ENCODE measurements at places on chromosomes 4 and X.

DNA sequence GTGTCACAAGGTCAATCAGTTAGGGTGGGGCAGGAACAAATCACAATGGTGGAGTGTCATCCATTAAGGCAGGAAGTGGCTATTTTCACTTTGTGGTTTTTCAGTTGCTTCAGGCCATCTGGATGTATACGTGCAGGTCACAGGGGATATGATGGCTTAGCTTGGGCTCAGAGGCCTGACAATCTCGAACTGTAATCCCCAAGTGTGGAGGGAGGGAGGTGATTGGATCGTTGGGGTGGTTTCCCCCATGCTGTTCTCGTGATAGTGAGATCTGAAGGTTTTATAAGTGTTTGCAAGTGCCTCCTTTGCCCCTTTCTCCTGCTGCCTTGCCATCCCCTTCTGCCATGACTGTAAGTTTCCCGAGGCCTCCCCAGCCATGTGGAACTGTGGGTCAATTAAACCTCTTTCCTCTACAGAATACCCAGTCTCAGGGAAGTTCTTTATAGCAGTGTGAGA is 36.7 kb upstream of the STS start:
- DNase-seq, result no peak

DNA sequence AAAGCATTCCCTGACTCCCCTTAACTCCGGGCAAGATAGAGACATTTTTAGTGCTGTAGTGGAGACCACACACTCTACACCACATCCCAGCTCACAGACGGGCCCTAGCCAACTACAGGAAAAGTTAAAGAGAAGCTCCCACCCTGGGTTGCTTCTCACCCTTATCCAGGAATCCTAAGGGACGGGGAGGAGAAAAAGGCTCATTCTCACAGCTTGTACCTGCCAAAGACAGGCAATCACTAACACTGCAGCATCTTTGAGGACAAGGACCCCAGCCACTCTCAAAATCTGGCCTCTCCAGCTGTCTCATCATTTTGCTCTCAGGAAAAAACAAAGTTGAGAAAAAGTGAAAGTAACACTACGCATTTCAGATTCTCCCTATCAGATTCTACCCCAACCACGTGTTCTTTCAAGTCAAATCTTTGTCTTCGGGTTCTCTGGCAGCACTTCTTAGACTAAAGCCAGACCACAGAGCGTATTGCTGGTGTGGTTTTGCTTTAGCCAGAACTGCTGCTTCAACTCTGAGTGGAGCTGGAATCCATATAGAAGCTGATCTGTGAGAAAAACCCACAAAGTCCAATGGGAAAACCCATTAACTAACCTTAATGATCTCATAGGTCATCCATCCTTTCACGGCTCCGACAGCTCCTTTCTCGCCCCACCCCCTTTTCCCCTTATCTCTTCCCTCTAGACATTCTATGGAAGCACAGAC is 605.9 kb upstream of the DIPK2B start:
- DNase-seq, result peak; percentile 20

- DNase-seq, result no peak
These were observed 31.6 kb downstream of the UGDH start for GRCh38 chr4:39495446-39496213.

GRCh38 chrX:30713061-30713525 is 59.9 kb downstream of the GK start:
- peak; percentile 14 for DNase-seq

DNA sequence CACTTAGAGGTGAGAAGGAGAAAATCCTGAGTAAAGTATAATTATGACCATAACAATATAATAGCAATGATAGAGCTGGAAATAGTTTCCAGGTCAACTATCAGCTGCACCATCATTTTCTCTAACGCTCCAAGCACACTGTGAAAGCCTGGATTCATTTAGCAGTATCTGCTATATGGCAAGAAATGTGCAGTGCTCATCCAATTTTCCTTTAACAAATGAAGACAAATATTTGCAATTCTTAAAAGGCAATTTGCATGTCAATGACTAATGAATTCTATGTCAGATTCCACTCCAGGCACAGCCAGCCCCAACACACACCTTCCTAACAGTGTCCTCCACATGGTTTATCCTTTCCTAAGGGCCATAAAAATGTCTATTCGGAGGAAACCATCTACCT is 12.7 kb downstream of the PRSS12 start:
- no peak for DNase-seq

DNA sequence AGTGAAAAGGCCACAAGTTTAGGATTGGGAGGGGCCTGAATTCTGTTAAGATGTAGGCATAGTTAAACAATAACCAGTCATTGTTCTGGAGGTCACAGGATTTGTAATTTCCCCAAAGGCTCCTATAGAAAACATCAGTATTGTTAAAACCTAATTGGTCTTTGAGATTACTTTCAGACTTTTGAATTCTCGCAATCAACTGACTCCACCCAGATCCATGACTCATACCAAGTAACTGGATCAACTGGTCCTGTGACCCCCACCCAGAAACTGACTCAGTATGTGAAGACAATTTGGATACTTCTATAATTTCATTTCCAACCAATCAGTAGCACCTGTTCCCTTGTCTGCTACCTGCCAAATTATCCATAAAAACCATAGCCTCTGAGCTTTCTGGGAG is 28.4 kb downstream of the MAGEB16 start:
- DNase-seq, result no peak

- peak; percentile 59 for DNase-seq
These were observed 725 bp downstream of the FAM120C start for GRCh38 chrX:54182194-54182863.

DNA sequence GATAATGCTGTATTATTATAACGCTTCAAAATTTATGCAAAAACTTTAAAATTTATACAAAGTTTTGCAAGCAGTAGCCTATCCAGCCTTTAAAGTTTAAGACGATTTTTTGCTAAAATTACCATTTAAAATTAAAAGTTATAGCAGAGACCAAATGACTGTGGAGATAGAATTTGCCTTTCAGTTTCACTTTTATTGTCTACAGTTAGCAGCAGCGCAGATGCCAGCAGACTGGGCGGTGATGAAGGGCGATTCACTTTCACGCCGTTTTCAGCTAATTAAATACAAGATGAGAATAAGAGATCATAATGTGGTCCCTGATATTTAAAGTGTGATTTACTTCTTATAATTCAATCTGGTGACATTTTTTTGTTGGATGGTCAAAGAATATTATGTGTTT is 1381.5 kb upstream of the ADGRL3 start:
- DNase-seq, result no peak

- DNase-seq, result no peak
These were observed 1.1 kb downstream of the MOB1B start for GRCh38 chr4:70903291-70903603.

DNA sequence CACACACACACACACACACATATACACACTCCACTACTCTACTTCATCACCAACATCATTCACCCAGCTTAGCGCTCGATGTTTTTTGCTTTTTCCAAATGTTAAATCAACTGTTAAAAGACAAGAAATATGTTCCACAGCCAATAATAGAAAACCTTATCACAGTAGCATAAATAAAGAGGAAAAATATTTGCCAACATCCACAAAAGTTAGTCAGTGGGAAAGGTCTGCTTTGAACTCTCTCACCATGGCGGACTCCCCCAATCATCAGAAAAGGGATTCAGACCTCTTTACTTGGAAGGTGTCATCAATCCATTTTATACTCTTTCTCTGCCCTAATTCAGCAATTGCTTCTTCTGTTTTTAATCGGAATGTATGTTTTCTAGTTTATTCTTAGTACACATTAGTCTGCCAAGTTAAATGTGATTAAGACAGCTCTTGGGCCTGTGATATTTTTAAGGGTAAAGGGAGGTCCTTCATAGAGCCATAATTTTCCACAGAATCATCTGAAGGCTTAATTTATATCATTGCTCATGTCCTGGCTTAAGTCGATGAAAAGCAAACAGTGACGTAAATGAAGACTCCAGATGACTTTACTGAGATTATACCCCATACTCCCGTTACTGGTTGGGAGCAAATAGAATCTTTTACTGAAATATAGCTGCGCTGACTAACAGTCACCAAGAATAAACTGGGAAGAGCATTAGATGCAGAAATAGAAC is 29.7 kb upstream of the LGI2 start:
- DNase-seq, result no peak

DNA sequence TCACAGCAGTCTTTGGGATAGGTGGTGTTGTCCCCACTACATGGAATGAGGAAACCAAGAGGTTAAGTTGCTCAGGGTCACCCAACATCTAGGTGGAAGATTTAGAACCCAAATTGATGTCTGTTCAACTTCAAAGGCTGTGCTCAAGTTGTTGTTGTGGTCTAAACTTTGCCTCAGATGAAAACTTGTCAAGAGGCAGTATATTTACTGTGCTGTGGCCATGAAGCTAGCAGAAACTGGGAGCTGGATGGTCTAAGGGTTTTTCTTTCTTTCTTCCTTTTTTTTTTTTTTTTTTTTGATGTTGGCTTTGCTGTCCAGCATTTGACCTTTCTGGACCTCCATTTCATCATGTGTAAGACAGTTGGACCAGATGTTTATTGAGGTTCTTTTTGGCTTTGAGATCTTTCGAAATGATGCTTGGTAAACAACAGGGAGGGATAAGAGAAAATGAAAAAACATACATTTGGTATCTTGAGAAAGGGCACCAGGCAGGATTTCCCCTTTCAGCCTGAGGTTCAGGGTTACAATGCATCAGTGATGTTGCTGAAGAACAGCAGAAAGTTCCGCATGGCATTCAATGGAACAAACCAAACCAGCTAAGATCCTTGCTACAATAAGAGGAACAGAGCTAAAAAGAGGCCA is 166.2 kb upstream of the RPS6KA3 start:
- DNase-seq, result no peak

- DNase-seq, result no peak
These were observed 26.7 kb upstream of the GUCY1A1 start for GRCh38 chr4:155639704-155640523.

DNA sequence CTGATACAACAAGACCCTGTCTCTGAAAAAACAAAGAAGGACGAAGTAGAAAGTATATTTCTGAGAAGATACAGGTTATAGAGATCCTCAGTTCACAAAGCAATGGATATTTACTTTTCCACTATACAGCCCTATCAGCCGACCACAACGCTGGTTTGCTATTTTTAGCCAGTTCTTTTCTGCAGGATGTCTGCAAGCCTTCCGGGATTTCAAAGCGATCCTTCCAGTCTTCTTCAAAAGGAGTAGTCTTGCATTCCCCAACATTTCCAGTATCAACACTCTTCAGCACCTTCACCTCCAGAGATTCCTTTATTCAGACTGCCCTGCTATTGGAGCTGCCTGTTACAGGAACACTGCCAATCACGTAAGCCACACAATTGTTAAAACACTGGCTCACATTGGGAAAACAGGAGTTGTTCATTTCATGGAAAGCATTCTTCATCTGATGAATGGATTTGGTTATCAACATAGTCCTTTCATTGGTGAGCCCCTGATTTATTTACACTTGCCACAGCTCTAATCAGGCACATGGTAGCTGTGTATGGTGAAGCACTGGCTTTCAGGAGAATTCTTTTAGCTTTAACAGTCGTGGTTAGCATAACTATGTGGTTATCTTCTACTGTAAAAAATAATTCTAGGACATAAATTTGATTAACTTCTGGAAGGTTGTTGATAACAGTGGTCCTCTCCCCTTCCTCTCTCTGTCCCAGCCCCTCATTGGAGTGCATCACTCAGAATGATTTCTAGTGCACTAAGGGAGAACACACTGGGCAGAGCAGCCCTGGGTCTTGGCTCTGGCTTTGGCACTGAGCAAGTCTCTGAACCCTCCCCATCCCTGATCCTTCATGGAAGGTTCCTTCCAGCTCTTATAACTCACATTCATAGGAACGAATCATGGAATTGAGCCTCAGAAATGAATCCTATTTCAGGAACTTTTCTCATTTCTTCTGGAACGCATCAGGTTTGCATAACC is 109.9 kb upstream of the SORBS2 start:
- no peak for DNase-seq
